Gastrocnemius medialis (tissue), 4 donors: ENCODE measurements at places on chromosomes 11 and 22. TPM values are rescaled to one million over a fixed set of nuclear protein-coding genes. Genes with fewer than 3 reads are reported as not detected.

Gene OR5AS1
- not detected for total RNA-seq

GRCh38 chr22:46996595-46997310 is 234.3 kb downstream of the TBC1D22A start:
- no peaks in the 10 kb centered on the region for H3K27me3 ChIP-seq
- no peak overlapping the region for H3K4me3 ChIP-seq
- no peaks in the 10 kb centered on the region for H3K36me3 ChIP-seq
- no peak for DNase-seq
- H3K27ac ChIP-seq: no peak overlapping the region

GRCh38 chr22:48953830-48954229 is 873.8 kb downstream of the BRD1 start:
- no peaks in the 10 kb centered on the region for H3K4me1 ChIP-seq
- peaks cover 3% of the 10 kb centered on the region for H3K27me3 ChIP-seq
- H3K36me3 ChIP-seq: no peaks in the 10 kb centered on the region
- H3K27ac ChIP-seq: no peak overlapping the region
- no peak for DNase-seq

DNA sequence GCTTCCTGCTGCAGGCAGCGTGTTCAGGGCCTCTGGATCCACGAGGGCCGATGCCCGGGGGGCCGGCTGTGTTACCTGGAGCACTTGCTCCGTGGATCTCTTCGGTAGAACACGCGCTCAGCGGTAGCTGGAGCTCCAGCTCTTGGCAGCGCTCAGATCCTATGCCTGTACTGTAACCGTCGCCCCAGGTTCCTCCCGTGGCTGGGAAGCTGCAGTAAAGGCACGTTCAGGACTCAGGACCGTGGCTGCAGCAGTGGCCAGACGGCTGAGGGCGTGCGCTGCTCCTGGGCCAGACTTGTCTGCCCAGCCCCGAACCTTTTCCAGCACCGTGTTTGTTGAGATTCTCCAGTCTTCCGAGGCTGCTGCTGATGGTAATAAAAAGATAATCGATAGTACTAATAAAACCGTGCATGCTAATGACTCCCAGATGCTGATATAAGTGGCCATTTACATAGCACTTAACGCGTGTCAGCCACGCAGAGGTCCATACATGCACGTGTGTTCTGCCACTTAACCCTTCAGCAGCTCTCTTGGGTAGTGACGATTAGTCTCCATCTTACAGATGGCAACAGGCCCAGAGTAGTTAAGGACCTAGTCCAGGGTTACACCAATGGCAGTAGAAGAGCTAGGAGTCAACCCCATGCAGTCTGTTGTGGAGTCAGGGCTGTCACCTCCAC is 1.4 kb downstream of the MOV10L1 start:
- no peaks in the 10 kb centered on the region for H3K4me1 ChIP-seq
- no peaks in the 10 kb centered on the region for H3K36me3 ChIP-seq
- no peak overlapping the region for H3K4me3 ChIP-seq
- DNase-seq: no peak
